ENCODE measurements at places on chromosomes 1 and 21.

DNA sequence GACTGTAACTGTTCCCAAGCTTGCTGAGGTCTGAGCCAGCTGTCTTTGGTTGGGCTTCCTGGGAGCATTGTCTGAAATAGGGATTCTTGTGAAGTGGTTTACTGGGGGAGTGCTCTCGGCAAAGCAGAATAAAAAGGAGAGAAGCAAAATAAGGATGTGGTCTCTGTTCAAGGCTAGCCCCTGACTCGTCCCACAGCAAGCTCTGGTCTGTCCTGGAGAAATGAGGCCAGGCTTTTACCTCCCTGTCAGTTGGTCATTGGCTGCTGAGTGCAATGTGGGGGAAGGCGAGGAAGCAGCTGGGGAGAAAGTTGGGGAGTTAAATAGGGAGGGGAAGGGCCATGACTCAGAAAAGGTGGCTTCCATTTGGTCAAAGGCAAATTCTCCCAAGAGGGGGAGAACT lies 303.9 kb upstream of the DUSP10 start:
- DNase-seq: no peak

DNA sequence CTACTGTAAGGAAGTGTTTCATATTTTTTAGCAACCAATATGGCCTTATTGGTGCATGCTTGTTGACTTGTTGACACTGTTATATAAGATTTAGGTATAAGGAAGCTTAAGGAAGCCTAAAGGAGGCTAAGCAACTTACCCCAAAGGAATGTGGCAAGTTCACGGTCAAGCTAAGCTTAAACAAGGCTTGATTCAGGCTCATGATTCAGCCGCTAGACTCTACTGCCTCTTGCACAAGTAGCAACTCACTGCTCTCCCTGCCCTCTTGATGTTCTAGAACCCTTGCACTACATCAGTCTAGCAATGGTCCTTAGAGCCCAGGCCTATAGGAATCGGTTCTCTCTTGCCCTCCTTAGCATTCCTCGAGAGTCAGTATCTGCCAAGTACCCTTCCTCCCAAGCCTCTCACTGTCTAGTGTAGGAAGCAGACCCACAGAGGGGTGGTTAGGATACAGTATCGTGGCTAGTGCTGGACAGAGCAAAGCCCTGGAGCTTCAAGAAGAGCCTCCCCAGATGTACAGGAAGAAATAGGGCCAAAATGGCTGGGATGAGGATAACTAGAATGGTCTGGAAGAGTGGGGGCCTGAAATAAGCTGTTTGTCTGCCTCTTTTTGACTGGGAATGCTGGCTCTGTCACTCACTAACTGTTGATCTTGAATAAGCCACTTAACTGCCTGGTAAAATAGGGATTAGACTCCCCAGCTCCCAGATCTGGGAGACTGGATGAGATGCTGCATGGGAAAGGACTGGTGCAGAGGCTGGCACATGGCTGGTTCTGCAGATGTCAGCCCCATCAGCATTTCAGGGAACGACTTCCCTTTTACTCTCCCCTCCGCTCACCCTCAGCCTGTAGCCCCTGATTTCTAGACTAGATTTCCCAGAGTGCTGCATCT lies 122.2 kb downstream of the NAV1 start:
- DNase-seq: no peak

GRCh38 chr1:61083807-61084440 lies 1.6 kb downstream of the NFIA start:
- DNase-seq: no peak

- DNase-seq: no peak
Measured at GRCh38 chr1:39657402-39657801, 14.5 kb downstream of the NT5C1A start.

DNA sequence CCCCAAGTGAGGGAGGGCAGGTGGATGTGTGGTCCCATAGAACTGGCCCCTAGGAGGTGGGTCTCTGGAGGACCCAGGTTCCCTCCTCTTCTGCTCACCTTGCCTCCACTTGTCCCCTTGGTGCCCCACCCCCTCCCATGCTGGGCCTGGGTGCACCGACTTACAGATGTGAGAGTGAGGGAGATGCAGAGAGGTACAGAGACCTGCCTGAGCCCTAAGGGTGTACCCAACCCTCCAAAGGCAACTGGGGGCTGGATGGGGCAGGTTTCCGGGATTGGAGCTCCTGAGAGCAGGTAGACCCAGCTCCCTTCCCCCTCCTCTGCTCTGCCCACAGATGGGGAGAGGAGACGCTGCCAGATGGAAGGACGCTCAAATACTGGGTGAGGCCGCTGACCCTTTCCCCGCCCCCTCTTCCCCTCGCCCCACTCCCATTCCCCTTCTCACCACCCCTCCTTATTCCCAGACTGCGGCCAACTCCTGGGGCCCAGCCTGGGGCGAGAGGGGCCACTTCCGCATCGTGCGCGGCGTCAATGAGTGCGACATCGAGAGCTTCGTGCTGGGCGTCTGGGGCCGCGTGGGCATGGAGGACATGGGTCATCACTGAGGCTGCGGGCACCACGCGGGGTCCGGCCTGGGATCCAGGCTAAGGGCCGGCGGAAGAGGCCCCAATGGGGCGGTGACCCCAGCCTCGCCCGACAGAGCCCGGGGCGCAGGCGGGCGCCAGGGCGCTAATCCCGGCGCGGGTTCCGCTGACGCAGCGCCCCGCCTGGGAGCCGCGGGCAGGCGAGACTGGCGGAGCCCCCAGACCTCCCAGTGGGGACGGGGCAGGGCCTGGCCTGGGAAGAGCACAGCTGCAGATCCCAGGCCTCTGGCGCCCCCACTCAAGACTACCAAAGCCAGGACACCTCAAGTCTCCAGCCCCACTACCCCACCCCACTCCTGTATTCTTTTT lies 10.3 kb downstream of the TINAGL1 start:
- no peak for DNase-seq

- DNase-seq: no peak
Measured at GRCh38 chr1:147625362-147625995, 44.8 kb downstream of the ACP6 start.

GRCh38 chr1:39205102-39205780 lies 746 bp downstream of the MACF1 start:
- DNase-seq: no peak

- DNase-seq: no peak
Measured at GRCh38 chr1:66500301-66500700, 33.7 kb upstream of the SGIP1 start.

GRCh38 chr1:225428881-225429455 lies 1.1 kb upstream of the LBR start:
- no peak for DNase-seq

GRCh38 chr1:31764312-31765040 lies at the start of gene ADGRB2:
ADGRB2 (minus strand) TSS chr1:31764340; CDS start chr1:31757221, 7,119 bp downstream.
- no peak for DNase-seq

DNA sequence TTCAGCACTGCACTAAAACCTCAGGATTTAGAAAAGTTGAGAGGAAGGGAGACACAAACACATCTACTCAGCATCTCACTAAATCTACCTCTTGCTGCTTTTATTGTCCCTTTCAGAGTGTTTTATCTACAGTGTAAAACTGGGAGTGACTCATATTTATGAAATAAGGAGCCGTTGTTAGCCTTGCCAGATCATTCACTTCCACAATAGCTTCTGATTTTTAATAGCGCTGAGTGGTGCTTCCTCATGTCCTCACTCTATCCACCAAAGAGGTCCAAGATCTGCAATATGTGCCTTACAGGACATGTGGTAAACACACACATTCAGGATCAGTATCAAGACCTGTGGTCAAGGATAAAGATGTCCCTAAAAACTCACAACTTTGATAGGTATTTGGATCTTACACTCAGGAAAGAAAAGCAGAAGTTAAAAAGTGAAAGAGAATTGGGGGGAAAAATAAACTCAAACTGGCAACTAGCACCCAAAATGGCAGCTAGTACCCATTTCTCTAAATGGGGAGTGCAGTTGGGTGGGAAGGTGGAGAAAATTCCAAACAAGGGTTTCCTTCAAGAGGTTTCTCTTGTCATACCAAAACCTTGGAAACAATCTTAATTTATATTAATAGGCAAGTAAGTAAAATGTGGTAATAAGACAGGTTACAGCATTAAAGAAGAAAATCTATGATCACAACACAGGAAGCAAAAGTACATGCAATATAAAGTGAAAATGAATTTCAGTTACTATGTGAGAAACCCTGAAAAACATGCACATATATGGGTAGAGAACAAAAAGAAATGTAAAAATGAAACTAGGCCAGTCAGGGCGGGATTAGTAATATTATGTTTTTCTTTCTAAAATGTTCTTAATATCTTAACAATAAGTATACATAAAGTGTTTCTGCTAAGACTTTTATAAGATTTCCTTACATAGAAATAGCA lies 15.9 kb downstream of the DUSP10 start:
- no peak for DNase-seq

GRCh38 chr1:205492201-205492667 lies 12.2 kb upstream of the CDK18 start:
- DNase-seq: no peak

- DNase-seq: no peak
Measured at GRCh38 chr1:71357708-71358107, 276.9 kb upstream of the ZRANB2 start.

DNA sequence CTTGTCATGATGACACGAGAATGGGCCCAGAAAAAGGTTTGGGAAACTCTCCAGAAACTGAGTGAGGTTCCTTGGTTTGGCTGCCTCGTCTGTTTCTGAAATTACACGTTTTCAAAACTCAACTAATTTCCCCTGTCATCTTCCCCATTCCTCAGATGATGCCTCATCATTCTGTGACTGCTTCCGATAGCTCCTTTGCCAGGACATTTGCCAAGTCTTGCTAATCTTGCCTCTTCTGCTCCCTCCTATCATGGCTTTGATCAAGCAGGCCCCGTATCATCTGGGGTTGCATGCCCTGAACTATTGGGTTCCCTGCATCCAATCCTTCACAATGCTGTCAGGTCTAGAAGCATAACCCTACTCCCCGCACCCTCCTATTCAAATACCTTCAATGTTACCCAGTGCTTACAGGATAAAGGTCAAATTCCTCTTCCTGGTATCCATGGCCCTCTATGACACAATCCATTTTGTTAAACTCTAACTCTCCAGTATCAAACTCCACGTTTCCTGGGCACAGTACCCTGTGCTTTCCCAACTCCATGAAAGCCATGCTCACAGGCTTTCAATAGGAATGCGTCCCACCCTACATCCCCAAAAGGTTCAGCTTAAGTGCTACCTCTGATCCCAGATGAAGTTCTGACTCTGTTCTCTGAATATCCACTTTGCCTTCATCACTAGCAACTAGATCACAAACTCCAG lies 22.2 kb upstream of the TMEM200B start:
- DNase-seq: no peak

DNA sequence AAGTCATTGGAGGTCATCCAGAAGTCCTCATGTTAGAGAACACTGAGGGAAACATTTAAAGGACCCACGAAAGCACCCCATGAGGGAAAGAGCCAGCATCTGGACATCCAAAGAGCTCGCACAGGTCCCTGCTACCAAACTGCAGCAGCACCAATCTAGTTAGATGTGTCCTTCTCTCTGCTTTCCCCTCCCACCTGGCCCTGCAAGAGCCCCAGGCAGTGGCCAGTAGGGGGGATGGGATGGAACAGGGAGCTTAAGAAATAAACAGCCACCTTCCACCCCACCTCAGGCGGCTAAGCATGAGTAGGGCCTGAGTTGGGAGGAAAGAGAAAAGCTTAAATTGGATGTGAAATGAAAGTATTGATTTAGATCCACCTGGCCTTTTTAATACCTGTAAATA lies 175.9 kb upstream of the KCND3 start:
- no peak for DNase-seq

GRCh38 chr21:37525810-37526209 lies 159.2 kb downstream of the DYRK1A start:
- DNase-seq: no peak

GRCh38 chr21:40841524-40842196 lies 5.3 kb downstream of the DSCAM start:
- no peak for DNase-seq

- no peak for DNase-seq
Measured at GRCh38 chr1:45198185-45198584, 8.2 kb downstream of the ZSWIM5 start.

DNA sequence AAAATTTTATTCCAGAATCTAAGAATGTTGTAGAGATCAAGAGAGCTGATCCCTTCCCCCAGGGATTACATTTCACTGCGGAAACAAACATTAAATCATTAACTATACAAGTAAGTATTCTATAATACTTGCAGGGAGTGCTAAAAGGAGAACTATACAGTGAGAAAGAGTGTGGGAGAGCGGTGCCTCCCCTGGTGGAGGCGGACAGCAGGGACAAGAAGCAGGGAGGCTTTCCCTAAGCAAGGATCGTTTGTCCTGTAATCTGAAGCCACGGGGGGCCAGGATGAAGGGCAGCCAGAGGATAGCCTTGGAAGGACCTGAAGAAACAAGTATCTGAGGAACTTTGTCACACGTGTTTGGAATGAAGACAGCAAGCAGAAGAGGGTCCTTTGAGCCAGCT lies 40.1 kb downstream of the SLC9C2 start:
- no peak for DNase-seq

- DNase-seq: no peak
Measured at GRCh38 chr1:95852483-95853070, 618.6 kb downstream of the RWDD3 start.

- DNase-seq: no peak
Measured at GRCh38 chr1:15290382-15290781, 43.4 kb downstream of the FHAD1 start.

DNA sequence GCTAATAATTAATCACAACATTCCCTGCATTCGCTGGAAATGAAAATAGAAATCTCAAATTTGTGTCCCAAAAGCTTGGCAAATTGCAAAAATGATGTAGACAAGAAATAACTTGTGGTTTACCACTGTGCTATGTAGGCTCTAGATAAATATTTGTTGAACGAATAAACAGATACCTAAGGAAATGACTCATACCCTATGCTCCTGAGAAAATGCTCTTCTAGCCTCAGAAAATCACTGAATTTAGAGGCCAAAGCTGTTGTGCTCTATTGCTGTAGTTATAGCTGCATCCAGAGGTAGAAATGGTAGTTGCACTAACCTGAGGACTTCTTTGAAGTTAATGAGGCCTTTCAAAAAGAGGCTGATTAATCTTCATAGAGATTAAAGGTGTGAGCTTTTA lies 142.0 kb upstream of the ZNHIT6 start:
- DNase-seq: no peak

- DNase-seq: no peak
Measured at GRCh38 chr1:174005032-174005431, 17.1 kb downstream of the RC3H1 start.

GRCh38 chr1:58116284-58116683 lies 430.2 kb downstream of the OMA1 start:
- DNase-seq: no peak

DNA sequence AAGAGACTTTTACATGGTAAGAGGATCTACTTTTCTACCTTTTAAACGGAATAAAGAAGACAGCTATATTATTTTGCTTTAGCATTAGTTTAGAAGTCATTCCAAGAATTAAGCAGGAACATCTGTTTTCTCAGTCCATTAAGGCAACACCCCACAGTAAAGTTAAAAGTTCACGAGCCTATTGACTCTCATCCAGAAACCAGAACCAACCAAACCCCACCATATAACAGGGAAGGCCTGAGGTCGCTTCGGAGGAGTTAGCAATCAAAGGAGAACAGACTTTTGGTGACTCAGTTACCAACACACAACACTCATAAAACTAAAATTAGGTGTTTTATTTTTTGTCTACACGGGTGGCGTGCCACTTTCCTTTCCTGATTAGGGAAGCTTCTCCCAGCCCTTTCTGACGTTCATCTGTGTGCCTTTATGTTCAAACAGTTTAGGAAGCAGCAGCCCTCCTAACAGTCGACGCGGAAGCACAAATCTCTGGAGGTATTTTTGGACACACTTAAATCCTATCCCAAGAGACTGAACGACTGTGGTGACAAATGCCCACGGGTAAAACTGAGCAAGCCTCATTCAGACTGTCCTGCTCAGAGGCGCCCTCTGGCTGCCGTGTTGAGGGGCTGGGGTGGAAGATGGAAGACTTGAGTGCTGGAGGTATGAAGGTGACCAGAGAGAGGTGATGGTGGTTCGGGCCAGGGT lies 8.6 kb upstream of the PLA2G2C start:
- peak; percentile 55 for DNase-seq

All from stimulated activated CD8-positive, alpha-beta memory T cell treated with anti-CD3 and anti-CD28 coated beads, Interleukin-7, amount 100 ng/mL, for 24 hours (primary cell).